ENCODE measurements at places on chromosomes 12 and 14.

DNA sequence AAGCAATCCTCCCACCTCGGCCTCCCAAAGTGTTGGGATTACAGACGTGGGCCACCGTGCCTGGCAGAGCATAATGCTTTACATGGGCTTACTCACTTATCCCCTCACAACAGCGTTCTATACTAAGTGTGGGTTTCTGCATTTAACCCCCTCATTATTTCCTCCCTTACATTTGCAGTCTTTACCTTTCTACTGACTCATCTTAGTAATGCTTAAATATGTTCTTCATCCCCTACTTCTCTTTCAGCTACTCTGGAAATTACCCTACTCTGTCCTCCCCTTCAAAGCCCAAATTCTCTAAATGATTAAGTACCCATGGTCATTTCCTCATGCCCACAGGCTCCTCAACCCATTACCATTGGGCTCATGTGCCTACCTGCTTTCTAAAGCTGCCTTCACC lies 40.7 kb downstream of the NKX2-1 start:
- DNase-seq, result no peak

- no peak for DNase-seq
These were observed 16.5 kb downstream of the GMFB start for GRCh38 chr14:54472315-54472714.

GRCh38 chr12:45268672-45269411 lies 52.9 kb downstream of the ANO6 start:
- no peak for DNase-seq

- no peak for DNase-seq
These were observed 42.1 kb upstream of the CNTN1 start for GRCh38 chr12:40650038-40650704.

- DNase-seq, result no peak
These were observed 158.6 kb downstream of the DICER1 start for GRCh38 chr14:94998685-94999084.

- DNase-seq, result no peak
These were observed 199.4 kb downstream of the PHETA1 start for GRCh38 chr12:111169456-111169855.

- DNase-seq, result no peak
These were observed 74.7 kb downstream of the NIN start for GRCh38 chr14:50756300-50756699.

DNA sequence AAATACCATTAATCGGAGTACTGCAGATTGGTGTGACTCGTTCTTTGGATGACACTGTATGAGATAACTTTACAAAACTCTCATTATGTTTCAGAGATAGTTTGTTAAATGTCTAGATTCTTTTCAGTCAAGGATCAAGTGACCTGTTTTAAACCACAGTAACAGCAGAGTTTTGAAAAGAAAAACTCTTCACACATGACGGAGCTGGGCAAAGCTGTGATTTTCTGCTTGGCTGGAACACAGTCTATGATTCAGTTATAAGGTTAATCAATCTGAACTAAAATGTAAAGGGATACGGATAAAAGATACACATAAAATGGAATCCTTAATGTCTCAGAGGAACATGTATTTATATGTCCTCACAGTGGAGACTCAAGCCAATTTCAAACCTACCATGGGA lies 573.2 kb downstream of the PRKD1 start:
- DNase-seq, result no peak

GRCh38 chr12:114982760-114983159 lies 298.8 kb upstream of the TBX3 start:
- DNase-seq, result no peak

DNA sequence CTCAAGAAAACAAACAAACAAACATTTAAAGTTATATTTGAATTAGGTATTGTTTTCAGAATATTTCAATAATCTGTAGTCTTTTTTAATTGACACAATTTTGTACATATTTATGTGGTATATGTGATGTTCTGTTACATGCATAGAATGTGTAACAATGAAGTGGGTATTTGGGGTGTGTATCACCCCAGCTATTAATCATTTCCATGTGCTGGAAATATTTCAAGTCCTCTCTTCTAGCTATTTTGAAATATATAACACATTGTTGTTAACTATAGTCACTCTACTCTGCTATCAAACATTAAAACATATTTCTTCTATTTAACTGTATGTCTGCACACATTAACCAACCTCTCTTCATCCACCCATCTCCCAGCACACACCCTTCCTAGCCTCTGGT lies 32.0 kb upstream of the SIX1 start:
- DNase-seq, result no peak

GRCh38 chr12:20099395-20100183 lies 268.7 kb upstream of the PDE3A start:
- no peak for DNase-seq

DNA sequence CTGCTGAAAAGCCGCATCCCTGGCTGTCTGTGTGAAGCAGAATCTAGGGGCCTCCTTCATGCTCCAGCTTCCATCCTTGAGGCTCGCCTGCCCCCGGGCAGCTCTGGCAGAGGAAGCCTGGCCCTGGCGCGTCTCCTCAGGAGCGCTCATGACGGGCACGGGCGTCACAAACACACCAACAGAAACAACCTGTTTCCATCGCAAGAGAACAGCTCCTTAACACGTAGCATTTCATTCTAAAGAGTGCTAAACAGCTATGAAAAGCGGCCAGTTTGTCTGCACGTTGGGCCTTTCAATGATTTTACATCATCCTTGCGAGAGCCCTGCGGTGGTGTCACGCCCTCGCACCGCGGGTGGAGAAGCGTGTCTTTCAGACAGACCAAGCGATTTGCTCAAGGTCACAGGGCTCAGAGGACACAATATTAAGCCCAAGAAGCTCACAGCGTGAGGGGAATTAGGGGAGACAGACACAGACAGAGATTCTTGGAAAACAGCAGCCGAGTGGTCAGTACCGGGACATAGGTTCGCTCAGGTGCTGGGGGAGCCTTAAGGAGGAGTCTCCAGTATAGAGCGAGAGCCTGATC lies 4.9 kb downstream of the ADGRD1 start:
- DNase-seq, result no peak

DNA sequence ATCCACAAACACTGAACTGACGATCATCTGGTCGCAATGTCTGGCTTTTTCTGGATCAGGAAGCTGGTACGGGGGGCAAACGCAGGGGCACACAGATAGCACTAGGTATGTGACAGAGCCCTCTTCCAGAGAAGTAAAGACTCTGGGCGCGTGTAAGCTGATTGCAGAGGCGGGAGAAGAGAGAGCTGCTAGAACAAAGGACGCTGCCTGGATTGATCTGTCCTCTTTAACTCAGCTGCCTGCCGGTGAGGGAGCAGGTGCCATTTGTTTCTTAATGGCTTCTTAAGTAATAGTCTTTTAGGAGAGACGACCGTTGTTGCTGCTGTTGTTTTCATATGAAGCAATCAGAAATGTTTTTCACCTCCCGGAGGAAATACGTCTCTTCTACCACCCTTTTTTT lies 77.3 kb downstream of the GLT1D1 start:
- no peak for DNase-seq

DNA sequence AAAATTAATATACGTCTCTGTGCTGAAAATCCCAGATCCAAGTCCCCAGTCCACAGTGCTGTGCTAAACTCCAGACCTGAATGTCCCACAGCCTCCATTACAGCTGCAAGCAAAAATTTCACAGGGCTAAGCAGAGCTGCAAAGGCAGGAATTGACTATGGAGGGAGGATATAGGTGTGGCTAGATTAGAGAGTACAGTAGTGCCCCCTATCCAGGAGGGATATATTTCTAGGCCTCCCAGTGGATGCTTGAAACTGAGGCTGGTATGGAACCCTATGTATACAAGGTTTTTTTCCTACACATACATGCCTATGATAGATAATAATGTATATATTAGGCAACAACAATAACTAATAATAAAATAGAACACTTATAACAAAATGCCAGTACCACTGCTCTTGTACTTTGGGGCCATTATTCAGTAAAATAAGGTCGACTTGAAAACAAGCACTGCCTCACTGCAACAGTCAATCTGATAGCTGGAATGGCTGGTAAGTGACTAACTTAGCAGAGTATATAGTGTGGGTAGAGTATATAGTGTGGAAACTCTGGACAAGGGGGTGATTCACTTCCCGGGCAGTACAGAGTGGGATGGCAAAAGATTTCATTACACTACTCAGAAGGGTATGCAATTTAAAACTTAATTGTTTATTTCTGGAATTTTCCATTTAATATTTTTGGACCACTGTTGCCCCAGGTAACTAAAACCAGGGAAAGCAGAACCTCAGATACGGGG lies 82.7 kb downstream of the C14orf132 start:
- DNase-seq, result no peak

DNA sequence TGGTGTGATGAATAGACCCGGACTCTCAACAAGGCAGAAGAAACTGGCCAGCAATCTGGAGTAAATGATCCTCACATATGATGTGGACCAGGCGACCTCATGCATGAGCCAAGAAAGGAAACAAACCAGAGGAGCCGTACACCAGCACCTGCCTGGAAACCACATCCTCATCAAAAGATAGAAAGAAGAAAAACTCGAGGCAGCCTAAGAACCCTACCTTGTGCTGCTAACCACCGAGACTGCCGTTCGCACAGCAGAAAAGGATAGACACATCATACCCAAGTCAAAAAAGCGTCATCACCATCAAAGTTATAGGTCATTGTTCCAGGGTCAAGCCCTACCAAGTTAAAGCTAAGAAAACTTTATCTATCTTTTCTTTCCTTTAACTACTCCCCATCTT lies 66.7 kb downstream of the RESF1 start:
- DNase-seq, result peak; percentile 50

- DNase-seq, result no peak
These were observed 11.5 kb downstream of the RIMBP2 start for GRCh38 chr12:130704606-130705005.

DNA sequence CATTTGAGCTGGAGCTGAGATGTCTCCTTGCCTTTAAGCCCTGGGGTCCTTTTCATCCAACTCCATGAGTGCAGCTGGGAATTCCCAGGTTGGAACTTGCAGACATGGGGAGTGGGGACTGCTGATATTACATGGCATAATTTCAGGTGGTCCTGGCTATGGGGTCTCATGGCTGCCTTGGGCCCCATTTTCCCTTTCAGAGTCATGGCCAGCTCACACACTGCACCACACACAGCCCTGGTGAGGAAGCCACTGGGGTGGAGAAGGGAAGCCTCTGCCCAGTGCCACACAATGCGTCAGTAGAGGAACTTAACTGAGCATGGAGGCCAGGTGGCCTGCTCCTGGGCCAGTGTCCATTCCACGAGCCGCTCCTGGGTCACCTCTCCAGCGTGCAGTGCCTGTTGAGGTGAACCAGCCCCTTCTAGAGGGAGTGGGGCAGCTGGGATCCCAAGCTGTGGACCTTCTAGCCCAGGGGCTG lies 17.3 kb upstream of the KRT86 start:
- DNase-seq, result no peak

GRCh38 chr14:103443111-103443510 lies 57.9 kb downstream of the MARK3 start:
- no peak for DNase-seq

DNA sequence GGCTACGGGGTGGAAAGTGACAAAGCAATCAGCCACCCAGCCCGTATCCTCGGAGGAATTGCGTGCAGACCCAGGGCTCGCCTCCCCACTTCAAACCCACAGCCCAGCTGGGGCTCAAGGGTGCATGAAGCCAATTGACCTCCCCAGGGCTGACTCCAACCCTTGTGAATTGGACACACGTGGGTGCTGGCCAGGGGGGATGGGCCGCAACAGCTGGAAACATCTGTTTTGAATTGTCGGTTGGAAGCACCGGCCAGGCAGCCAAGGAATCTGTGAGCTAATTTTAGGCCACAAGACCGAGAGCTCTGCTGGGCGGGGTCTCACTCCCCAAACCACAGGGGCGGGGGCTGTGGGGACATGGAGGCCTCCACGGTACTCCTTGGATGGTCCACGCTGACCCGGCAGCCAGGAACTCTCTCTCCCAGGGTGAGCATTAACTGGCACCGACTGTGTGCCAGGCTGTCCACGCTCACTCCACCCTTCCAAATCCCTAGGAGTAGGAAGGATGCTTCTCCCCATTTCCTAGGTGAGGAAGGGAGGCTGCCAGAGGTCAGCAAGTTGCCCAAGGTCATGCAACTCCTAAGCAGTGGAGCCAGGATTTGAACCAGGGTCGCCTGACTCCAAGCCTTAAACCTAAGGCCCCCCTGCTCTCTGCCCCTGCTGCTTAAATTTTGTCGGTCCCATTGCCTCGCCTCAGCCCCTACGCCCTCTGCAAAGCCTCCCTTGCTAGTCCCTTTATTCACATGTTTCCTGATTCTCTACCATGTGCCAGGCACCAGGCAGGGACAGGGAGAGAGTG lies 11.9 kb upstream of the TMEM119 start:
- no peak for DNase-seq

DNA sequence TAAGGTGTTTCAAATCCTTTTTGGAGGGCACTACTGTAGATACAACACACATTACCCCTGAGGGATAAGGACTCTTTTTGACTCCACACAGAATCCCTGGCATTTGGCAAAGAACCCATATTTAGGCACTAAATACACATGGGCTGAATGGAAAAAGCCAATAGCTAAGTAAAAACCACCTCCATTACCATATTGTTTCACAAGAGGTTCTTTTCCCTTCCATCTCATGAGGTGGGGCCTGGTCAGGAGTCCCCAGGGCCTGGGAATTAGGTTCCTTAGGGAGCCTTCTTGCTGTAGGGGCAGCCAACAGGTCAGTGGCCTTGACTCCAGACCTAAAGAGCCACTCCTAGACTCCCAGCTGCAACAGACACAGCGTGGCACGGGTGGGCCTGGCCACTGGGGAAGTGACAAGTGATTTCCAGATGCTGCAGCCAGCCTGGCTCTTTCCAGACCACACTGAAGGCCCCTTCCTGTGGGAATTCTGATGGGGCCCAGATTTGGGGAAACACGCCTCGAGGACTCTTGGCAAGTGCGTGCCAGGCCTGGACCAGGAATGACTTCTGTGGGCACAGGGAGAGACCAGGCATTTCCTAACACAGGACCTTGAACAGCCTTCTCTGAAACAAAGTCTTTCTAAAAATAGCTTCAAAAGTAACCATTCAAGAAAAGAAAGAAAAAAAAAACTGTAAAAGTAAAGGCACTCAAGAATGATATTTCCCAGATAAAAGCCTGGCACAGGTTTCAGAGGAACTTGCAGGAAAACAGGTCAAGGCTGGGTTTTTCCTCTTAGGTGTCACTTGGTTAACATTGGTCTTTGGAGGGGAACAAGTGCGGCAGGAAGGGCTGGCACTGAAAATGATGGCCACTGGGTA lies 18.1 kb downstream of the SSH1 start:
- no peak for DNase-seq

- DNase-seq, result no peak
These were observed 29.0 kb downstream of the PPFIBP1 start for GRCh38 chr12:27552886-27553560.

Measured in CD4-positive, alpha-beta T cell treated with Interleukin-10 for 1 hour (primary cell).